T-helper 1 cell (primary cell): ENCODE measurements at places on chromosomes 7 and 10.

- no peak for DNase-seq
These were observed 416.2 kb upstream of the NFE2L3 start for GRCh38 chr7:25735674-25736242.

DNA sequence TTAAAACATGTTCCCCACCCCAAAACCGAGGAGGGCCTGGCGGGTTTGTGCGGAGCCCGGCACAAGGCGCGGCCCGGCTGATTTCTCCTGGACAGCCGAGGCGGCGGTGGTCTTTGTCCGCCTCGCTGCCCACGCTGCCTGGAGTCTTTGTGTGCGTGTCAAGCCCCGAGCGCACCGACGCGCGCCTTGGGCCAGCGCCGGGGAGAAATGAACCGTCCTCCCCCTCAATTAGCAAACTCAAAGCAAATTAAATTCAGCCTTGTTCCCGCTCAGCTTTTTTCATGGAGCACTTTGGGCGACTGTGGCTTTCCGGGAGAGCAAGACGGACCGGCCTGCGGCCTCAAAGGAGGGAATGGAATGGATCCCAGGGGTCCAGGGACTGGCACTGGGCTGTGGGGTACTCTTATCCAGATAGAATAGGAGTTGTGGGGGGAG, 4.1 kb downstream of the EMX2 start:
- no peak for DNase-seq

DNA sequence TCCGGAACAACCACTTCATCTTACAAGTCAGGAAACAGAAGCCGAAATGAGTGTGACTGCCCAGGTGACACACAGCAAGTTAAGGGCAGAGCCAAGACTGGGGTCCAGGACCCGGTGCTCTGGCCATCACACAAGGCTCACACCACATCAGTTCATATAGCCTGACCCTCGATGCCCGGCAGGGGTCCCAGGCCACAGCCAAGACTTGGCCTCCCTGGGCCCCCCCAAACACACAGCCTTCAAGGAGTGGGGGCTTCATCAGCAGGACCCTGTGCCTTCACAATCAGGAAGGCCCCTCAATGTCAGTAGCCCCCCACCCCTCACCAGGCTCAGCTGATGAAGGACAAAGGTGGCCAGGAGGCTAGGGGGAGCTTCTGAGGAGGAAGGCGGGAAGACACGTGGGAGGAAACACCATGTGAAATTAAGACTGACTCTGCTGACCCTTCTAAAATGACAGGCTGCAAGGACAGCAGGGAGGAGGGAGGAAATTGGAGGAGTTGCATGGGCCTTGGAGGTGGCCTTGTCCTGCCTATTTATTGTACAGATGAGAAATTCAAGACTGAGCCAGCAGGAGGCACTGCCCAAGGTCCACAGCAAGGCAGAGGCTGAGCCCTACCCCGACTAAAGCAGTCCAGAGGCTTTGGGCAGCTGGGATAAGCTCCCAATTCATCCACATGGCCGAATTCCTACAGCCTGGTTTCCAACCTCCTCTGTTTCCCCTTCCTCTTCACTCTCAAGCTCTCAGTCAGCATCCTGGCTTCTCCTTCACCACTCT, 216.1 kb upstream of the ZMIZ1 start:
- DNase-seq, result no peak

- no peak for DNase-seq
These were observed 55.9 kb upstream of the EMX2 start for GRCh38 chr10:117486606-117487005.

GRCh38 chr7:107201795-107202450, 33.1 kb downstream of the HBP1 start:
- DNase-seq, result no peak

DNA sequence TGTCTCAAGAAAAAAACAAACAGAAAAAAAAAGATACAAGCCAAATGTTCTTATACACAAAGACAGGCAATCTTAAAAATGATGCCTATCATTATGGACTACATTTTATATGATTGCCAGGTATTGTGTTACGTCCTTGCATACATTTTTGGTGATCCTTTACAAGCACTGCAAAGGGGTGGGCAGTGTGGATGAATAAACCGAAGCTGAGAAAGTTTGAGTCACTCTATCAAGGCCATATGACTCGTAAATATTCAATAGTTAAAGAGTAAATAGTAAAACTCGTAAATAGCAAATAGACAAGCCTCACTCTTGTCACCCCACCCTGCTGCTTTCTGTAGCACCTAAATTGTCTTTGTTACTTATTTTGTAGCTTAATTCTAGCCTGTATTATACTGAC, 326.2 kb downstream of the FRMD4A start:
- DNase-seq, result no peak

GRCh38 chr10:59873896-59874295, 32.5 kb downstream of the CCDC6 start:
- no peak for DNase-seq

GRCh38 chr10:125043841-125044658, 102.1 kb downstream of the ZRANB1 start:
- no peak for DNase-seq

DNA sequence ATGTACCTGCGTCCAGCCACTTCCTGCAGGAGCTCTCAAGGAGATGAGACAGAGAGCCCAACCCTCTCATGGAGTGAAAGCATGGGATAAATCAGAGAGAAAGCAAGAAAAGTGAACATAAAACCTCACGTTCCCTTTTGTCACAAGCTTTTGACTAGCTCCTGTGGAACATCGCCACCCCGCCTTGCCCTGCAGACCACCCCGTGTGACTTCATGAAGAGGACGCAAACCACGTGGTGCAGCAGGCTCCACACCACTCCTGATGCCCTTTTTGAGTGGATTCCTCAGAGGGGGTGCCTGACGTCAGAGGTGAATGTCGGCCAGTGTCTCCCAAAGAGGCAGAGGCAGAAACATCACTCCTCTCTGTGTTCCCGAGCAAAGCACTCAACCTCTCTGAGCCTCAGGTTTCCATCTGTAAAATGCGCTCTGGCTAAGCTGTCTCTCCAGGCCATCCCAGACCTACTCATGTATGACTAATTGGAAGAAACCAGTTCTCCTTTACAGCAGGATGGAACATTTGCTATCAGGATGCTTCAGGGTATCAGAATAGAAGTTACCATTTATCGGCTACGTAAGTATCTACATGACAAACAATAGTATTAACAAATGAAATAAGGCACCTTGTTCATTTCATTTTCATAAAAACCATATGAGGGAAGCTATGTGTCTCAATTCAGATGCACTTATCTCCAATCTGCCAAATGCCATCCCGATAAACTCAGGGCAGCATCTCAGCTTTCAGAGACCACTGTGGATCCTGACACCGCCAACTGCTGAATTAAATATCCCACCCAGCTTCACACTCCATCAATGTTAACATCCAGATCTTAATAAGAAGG, 5.3 kb downstream of the ZNF488 start:
- no peak for DNase-seq

DNA sequence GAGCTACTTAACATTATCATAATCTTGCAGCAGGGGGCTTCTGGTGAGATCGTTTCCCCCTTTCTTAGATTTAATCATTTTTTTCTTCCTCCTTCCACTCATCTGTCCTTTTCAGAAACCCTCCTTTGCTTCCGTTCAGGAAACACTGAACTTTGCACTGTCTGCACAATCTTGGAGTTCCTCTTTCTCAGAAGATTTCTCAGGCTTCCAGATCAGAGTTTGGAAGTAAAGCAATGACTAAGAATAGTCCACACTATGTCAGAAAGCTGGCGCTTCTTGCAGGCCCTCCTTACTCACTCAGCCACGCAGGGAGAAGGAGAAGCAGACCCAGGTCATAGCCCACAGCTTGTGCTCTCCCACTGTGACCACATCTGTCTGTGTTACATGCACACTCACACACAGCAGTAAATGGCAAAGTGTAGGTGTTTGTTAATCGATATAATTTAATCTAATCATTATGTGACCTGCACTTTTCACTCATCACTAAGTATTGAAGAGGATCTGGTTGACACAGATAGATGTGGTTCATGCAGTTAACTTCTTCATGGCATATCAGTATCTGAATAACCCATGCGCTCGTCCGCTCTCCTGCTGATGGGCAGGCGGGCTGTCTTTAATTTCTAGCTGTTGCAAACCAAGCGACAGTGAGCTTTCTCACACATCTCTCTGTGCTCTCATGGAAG, 30.2 kb downstream of the ALOX5 start:
- no peak for DNase-seq

- DNase-seq, result no peak
These were observed 81.1 kb downstream of the ARHGAP12 start for GRCh38 chr10:31847515-31847914.

GRCh38 chr10:23343591-23344240, 881 bp downstream of the C10orf67 start:
- DNase-seq, result peak; percentile 25

GRCh38 chr10:110456523-110457091, 41.1 kb upstream of the DUSP5 start:
- DNase-seq, result no peak

- peak; percentile 73 for DNase-seq
These were observed 200.3 kb downstream of the PRPF18 start for GRCh38 chr10:13787015-13787421.

GRCh38 chr7:40468891-40469864, 334.4 kb downstream of the SUGCT start:
- DNase-seq, result no peak

DNA sequence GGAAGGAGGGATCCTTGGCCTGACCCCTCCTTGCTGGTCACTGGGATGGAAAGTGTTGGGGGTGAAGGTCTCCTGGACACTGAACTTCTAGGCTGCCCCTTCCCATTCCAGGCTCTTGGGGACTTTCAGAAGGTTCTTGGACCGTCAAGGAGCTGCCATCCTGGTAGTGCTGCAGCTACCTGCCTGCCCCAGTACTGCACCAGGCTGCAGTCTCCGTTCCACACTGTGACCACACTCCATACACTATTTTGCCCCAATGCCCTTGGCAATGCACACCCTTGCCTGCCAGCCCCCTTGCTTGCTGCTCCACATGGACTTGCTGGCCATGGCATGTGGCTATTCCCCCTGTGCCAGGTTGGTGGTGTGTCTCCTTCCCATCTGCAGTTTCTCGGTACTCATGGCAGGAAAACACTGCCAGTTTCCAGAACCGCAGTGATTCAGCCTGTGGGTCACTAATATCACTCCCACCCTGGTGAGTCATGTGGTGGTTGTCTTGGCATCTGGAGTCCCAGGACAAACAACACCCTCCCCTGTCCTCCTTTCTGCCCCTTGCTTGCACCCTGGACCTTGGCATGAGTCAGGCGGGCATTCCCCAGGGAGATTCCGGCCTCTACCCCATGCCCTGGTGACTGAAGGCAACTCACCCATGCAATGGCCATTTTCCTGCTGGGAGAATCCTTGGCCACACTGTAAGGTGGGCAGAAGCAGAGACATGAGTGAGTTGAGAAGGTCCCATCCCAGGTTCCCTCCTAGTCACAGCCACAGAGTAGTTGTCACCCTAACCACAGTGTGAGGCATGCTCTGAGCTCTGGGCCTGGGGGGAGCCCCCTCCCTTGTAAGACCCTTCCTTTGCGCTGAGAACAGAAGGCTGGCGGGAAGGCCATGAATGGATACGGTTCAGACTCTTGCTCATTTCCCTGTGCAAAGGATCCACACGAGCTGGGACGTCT, 32.8 kb downstream of the GOLGA7B start:
- peak; percentile 16 for DNase-seq
